ENCODE measurements at places on chromosomes 5 and 9.

DNA sequence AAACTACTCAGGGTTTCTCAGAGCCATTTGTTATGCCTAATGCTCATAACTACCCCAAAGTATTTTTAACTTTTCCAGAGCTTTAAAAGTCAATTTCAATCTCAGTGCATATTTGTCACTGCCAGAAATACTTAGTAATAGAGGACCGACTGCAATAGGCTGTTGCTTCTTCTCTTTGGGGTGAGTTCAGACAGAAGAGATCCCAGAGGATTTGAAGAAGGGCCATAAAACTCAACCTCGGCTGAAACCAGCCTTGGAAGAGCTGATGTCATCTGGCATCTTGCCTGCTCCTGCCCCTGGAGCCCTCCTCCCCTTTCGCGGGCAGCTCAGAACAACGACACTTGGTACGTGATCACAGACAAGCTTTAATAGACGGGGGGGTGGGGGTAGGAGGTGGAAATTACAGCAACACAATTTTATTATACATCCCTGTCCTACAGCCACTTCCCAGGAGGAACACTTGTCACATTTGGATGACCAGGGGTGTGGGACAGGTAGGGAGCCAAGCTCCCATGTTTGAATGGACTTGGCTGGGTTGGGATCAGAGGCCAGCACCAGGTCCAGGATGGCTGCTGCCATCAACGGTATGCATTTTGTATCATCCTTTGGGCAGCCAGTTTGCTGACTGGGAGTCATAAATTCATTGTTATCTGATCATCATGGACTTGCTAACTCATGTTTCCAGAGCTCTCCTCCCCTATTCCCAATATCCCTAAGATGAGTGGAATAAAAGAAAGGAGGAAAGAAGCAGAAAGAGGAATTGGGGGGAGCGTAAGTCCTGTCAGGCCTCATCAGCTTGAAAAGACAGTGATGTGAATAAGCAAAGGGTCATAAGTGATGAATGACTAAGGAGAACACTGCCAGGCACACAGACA lies 186.6 kb upstream of the PANK3 start:
- DNase-seq = peak; percentile 70

GRCh38 chr5:65695162-65695755 lies 26.6 kb downstream of the SGTB start:
- DNase-seq = no peak

GRCh38 chr5:164818445-164818844 lies 1313.0 kb downstream of the MAT2B start:
- DNase-seq = no peak

DNA sequence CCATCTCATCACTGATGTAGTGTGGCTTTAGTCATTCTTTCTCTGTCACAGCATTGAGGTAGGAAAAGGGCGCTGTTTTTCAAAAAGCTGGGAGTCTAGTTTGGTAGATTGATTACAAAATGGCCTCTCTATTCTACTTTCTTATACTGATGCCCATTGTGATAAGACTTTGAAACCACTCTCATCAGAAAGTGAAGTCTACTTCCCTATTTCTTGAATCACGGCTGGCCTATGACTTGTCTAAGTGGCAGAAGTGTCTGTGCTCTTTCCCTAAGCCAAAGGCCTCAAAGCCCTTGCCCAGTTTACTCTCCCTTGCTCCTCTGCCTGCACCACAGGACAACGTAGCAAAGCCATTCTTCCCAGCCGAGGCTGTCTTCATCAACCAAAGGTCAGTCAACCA lies 83.0 kb upstream of the IL33 start:
- DNase-seq = no peak

DNA sequence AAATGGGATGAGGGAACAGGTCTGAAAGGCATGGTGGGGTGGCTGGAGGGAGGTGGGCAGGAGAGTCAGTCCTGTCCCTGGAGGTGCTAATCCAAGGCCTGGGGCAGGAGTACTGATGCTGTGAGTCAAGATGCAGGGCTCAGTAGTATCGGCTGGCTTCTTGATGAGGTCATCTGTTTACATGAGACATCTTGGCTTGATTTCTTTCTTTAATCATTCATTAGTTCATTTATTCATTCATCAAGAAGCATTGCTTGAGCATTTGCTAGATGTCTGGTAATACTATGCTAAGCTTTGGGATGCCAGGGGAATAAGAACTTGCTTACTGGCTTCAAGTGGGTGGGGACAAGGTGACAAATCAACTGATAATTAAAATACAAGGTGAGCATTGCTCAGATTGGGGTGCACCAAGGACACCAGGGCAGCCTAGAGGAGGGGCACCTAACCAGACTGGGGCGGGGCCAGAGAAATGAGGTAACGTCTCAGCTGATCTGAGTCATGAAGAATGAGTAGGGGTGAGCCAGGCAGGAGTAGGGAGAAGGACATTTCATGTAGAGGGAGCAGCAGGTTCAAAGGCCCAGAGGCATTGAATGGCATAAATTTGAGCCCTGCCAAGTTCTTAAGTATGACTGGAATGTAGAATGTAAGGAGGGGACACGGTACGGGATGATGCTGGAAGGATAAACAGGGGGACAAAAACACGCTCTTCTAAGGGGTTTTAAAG lies 88.8 kb downstream of the EGFLAM start:
- no peak for DNase-seq

All from muscle of back (tissue), 13 donors.